ENCODE measurements at places on chromosomes 7 and 10.

GRCh38 chr10:13120786-13121499 is 21.0 kb downstream of the OPTN start:
- no peak for DNase-seq

DNA sequence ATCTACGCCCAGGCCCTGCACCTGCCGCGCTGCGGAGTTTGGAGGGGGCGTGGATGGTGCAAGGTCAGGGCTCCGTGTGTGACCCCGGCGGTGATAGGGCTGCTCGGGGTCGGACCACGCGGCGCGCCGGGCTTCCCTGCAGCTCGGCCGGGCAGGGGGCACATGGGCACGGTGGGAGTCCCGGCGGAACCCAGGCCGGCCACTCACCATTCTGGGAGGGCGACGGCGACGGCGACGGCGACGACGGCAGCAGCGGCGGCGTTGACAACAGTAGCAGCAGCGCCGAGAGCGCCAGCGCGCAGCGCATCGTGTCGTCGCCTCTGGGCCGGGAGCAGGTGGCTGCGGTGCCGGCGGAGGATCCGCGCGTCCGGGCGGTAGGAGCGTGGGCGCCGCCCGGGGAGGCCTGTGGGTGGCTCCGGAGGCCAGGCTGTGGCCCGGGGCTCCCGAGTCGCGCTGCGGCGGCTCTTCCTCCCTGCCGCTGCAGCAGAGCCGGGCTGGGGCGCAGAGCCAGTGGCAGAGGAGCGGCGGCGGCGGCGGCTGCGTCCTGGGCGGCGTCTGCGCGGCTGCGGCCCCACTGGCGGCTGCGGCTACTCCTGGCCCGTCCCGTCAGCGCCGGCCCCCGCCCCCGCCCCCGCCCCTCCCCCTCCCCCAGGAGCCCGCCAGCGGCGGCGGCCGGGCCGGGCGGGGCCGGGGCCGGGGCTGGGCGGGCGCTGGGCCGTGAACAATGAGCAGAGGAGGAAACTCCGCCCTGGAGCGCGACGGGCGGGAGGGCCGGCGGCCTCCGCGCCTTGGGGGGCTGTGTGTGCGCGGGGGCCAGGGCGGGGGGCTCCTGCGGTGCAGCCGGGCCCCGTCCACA is at the start of gene PODXL:
Gene PODXL (minus strand): TSS at position 576 of the 856 bp plus-strand sequence. CDS start 269 bp downstream, at position 307.
- DNase-seq, result peak; percentile 57

DNA sequence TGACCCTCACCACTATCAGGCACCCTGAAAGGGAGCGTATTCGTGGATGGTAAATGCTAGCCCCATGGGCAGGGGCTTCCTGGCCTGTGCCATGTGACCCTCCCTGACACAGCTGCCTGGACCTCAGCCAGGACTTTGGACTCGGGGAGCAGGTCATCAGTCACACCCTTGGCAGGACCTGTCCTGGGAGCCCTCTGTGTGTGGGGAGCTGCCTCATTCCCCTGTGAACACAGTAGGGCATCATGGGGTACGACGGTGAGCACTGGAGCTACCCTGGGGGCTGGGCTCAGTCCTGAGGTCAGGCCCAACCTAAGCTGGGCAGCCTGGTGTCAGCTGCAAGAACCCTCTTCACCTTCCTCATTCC is 129.3 kb upstream of the FAM20C start:
- no peak for DNase-seq

- DNase-seq, result no peak
Measured at GRCh38 chr7:130298544-130299326, 5.8 kb downstream of the CPA4 start.

All from common myeloid progenitor, CD34-positive (primary cell).